ENCODE measurements at places on chromosomes 7 and 10.

GRCh38 chr7:102721-103120 is 89.7 kb upstream of the FAM20C start:
- no peak for DNase-seq

DNA sequence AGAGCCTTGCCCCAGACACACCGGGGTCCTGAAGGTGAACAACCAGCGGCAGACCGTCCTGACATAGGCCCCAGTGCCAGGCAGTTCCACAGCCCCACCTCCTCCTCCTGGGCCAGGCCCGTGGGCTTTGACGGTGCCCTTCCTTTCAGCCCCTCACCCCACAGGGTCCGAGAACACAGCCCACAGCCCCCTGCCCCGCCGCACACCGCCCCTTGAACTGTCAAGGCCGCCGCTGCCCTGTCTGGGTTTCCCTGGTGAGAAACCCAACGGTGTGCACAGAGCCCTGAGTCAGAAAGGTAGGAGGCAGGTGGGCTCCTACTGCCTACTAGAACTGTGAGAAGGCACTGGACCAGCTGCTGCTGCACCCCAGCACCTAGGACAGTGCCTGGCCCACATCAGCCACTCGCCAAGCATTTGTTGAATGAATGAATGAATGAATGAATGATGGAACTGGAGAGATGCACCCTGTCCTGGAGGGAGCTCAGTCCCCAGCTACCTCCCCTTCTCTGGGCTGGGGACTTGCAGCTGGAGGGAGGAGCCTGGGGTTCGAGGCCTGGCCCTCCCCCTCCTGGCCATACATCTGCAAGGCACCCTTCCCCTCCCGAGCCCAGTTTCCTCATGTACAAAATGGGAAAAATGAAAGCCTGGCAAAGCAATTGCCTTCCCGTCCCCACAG is 117.9 kb downstream of the SLIT1 start:
- no peak for DNase-seq

GRCh38 chr7:107180378-107180777 is 11.6 kb downstream of the HBP1 start:
- DNase-seq: peak; percentile 70

GRCh38 chr10:31315453-31315852 is 3.6 kb upstream of the ZEB1 start:
- peak; percentile 83 for DNase-seq

- peak; percentile 63 for DNase-seq
These were observed 351.1 kb upstream of the KLF6 start for GRCh38 chr10:4136121-4136520.

GRCh38 chr7:66236713-66237303 is 31.7 kb downstream of the TPST1 start:
- peak; percentile 16 for DNase-seq

GRCh38 chr7:29408841-29409243 is 154.8 kb upstream of the PRR15 start:
- peak; percentile 77 for DNase-seq

- DNase-seq: no peak
These were observed 9.7 kb upstream of the SLC16A9 start for GRCh38 chr10:59719374-59719773.

- no peak for DNase-seq
These were observed 46.5 kb upstream of the C10orf71 start for GRCh38 chr10:49252313-49253034.

DNA sequence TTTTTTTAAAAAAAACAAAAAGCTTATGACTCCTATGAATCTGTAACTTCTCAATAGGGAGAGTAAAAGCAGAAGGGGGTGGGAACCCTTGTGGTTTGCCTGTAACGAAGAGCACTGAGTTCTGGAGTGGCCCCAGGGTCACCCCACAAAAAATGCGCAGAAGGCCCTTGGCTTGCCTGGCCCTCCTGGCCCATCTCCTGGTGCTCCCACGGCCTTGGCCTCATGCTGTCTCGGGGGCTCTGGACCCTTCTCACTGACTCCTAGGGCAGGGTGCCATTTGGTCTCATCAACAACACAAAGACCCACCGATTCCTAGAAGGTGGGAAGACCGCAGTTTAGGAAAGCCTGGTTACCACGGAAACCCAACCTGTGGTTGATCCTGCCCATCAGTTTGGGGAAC is 40.8 kb downstream of the ZNF467 start:
- DNase-seq: no peak

- DNase-seq: no peak
These were observed 138.4 kb downstream of the MGMT start for GRCh38 chr10:129605266-129605985.

Data from kidney tubule cell (primary cell).